ENCODE measurements at places on chromosomes 1 and 21. TPM values are rescaled to one million over a fixed set of nuclear protein-coding genes. Genes with fewer than 3 reads are reported as not detected.

Gene RAB4A
- 68.6 TPM for total RNA-seq

Gene PODN
- 68.1 TPM for total RNA-seq

Gene LCE2B
- not detected for total RNA-seq

Gene CCDC181
- 6.9 TPM for total RNA-seq

Gene SPRR5
- not detected for total RNA-seq

Gene CRYBG2
- total RNA-seq, result 3.7 TPM

Gene LHX4
- not detected for total RNA-seq

Gene S100A14
- 92.6 TPM for total RNA-seq

Gene C8A
- not detected for total RNA-seq

Gene MMP23B
- total RNA-seq, result 33.0 TPM

Gene SERPINC1
- total RNA-seq, result 0.26 TPM

Gene CMPK1
- total RNA-seq, result 92.1 TPM

Gene EPHB2
- 6.8 TPM for total RNA-seq

Gene RHOU
- total RNA-seq, result 15.7 TPM

Gene ETNK2
- total RNA-seq, result 8.9 TPM

Gene CA6
- not detected for total RNA-seq

Gene KCNN3
- 5.2 TPM for total RNA-seq

Gene S100A7A
- not detected for total RNA-seq

Gene SELENBP1
- 577 TPM for total RNA-seq

Gene B3GALT5
- total RNA-seq, result 0.09 TPM

Gene SAMSN1
- 19.2 TPM for total RNA-seq

Gene OR2T11
- total RNA-seq, result not detected

Gene TMOD4
- total RNA-seq, result 0.57 TPM

Gene CHIA
- total RNA-seq, result 1.1 TPM

Gene FCGR2B
- 33.9 TPM for total RNA-seq
